Immature natural killer cell (primary cell): ENCODE measurements at places on chromosomes 6 and 20. TPM values are rescaled to one million over a fixed set of nuclear protein-coding genes. Genes with fewer than 3 reads are reported as not detected.

HLA-G gene
- polyA plus RNA-seq = 3.1 TPM

OPRM1 gene
- not detected for polyA plus RNA-seq

HLA-DRB1 gene
- polyA plus RNA-seq = 45.8 TPM

DNA sequence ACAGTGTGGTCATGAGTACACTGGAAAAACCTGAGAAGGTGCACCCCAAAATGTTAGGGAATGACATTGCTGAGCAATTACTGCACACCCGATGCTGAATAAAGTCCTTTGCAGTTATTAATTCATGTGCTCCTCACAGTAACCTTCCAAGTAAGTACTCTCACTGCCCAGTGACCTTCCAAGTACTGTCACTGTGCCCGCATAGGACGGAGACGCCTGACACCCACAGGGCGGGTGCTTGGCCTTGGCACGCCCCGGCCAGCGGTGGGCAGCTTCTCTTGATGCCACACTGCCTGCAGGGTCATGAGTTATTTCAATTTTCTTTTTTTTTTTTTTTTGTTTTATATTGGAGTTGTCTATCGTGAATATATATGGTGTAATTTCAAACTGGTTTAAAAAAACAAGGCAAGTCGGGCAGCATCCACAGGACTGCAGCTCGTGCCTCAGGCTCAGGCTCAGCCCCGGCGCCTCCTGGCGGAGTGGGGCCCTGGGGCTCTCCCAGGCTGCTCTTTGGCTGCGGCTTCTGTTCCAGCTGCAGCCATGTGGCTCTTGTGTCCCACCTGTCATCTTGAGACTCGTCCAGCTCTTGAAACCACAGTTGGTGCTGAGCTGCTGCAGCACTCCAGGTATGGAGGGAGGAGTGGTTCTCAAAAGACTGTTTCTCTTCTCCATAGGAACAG lies 27.0 kb downstream of the PNLDC1 start:
- no peak for DNase-seq
